ENCODE measurements at places on chromosomes 11 and 22.

GRCh38 chr22:17952273-17952801, 72.0 kb downstream of the MICAL3 start:
- DNase-seq: no peak

GRCh38 chr22:17665854-17666253, 27.3 kb downstream of the BCL2L13 start:
- no peak for DNase-seq

GRCh38 chr11:26278354-26278753, 53.6 kb upstream of the ANO3 start:
- no peak for DNase-seq

- DNase-seq: no peak
Observed at GRCh38 chr11:33195462-33196173, 34.3 kb upstream of the CSTF3 start.

GRCh38 chr11:4887591-4887990, 5.9 kb downstream of the OR51T1 start:
- DNase-seq: no peak

GRCh38 chr11:96506953-96507354, 117.1 kb downstream of the JRKL start:
- no peak for DNase-seq

GRCh38 chr11:7485186-7486097, at the start of gene OLFML1:
TSS of gene OLFML1 (plus strand) at chr11:7485506. CDS start at chr11:7485876, 370 bp downstream.
- DNase-seq: no peak

DNA sequence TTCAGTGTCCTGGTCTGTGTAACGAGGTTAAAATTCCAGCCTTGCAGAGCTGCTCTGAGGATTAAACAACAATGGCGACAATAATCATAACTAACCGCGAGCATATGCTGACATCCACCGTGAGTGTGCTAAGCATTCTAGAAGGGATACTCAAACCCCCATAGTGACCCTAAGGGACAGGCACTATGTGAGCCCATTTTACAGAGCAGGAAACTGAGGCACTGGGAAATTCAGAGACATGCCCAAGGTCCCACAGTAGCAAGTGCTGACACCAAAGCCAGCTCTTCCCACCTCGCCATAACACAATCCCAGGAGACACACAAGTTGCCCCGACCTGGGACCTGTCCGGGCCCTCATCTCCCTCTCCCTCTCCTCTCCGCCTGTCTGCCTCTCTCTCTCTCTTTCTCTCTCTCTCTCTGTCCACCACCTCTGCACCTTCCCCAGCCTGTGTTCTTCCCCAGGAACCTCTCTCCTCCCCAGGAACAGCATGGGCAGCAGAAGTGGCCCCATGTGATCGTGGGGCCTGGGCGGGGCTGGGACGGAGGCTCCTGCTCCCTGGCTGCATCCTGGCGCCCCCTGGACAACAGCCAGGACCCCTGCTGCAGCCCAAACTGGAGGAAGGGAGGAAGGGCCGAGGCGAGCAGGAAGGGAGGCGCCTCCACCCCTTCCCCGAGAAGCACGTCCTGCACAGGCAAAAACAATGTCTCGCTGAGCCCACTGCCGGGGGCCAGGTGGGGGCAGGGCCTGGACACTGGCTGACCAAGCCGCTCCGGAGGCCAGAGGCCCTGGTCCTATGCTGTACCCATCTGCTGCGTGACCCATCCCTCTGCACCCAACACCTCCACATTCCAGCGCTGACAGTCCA, 14.8 kb upstream of the MFNG start:
- DNase-seq: no peak

DNA sequence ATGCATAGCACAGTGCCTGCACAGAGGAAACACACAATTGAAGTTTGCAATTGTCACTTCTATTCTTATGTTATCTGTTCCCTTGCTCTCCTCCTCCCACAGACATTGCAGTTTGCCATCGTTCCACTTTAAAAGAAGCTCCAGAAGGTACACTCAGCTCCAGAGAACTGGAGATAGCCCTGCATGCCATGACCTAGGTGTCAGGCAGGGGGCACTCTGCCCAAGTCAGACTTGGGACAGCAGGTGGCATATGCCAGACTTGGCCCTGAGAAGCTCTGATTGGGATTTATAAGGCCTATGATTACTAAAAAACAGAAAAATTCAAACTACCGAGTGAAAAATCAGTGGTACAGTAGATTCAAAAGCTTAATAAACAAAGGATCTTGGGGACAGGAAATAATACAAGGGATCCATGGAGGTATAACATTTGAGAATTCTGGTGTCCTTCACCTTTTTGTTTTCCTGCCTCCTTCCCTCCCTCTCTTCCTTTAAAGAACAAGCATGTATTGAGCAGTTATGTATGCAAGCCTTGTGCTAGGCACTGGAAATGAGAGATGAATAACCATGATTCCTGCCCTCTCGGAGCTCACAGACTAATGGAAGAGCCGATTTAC, 40.0 kb downstream of the TENM4 start:
- DNase-seq: peak; percentile 17

GRCh38 chr11:79076526-79077115, 364.2 kb downstream of the TENM4 start:
- no peak for DNase-seq

- DNase-seq: no peak
Observed at GRCh38 chr22:43811777-43812148, 342 bp downstream of the EFCAB6 start.

- no peak for DNase-seq
Observed at GRCh38 chr11:67030976-67031375, 8.0 kb downstream of the SYT12 start.

GRCh38 chr11:133793271-133794035, 51.9 kb downstream of the SPATA19 start:
- no peak for DNase-seq

GRCh38 chr11:24422376-24422775, 74.5 kb upstream of the LUZP2 start:
- no peak for DNase-seq

DNA sequence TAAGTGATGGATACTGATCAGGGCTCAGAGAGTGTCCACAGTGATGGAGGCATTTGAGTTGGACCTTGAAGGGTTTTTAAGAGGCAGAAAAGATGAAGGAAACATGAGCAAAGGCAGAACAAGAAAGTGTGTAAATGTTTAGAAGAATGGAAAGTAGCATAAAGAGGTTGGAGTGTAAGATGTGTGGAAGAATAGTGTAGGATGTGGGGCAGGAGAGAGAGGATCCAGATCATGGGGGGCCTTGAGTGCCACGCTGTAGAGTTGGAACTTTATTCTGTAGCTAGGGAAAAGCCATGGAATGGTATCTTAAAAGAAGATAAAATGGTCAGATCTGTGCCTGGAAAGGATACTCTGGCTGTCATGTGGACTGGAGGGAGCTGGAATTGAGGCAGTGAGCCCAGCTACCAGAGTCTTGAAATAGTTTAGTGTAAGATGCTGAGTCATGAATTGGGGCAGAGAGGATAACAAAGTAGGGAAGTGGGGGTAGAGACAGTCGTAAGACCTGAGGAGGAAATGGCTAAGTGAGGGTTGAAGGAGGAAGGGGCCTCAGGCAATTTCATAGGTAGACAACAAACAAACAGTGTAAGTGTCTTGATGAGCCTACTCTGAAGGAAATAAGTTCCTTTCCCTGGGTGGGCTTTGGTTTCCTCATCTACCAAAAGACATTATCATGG, 6.7 kb downstream of the KCNE3 start:
- DNase-seq: no peak

DNA sequence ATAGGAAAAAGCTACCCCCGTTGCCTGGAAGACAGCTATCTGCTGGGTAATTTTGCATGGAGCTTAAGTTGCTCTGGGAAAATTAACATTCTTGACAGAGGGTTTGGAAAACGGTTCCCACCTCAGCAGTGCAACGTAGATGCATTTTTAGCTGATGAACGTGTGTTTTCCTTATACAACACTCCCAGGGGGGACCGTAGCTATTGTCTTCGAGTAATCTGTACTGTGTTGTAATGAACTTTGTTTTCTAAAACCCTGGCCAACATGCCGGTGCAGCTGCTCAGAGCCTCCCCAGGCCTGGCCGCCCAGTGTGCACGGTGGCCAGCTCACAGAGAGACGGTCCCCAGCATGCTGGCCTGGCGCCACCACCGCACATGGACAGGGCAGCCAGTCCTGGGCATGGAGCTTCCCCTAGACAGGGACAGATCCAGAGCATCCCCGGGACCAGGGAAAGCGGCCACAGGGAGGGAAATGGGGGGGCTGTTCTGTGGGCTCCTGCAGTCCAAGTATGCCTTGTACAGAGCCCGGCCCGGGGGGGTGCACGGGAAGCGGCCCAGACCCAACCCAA, 2.2 kb downstream of the TNNT3 start:
- DNase-seq: no peak

DNA sequence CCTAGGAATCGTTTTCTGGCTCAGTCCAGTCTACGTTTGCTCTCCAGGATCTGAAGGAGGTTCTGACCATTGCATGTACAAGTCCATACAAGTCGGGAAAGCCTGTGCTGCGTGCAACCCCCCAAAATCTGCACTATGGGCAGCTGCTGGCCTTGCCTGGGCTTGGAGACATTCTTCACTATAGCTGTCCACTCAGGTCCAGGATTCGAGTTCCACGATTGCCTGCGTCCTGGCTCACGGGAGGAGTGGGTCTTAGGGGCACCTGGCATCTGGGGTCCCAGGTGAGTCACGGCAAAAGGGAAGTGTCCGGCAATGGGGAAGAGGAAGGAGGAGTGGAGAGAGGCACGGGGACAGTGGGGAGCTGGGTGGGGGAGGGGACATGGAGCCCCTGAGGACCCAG, 563.0 kb downstream of the BRD1 start:
- DNase-seq: no peak

GRCh38 chr11:124085583-124085982, 29.7 kb upstream of the VWA5A start:
- no peak for DNase-seq

DNA sequence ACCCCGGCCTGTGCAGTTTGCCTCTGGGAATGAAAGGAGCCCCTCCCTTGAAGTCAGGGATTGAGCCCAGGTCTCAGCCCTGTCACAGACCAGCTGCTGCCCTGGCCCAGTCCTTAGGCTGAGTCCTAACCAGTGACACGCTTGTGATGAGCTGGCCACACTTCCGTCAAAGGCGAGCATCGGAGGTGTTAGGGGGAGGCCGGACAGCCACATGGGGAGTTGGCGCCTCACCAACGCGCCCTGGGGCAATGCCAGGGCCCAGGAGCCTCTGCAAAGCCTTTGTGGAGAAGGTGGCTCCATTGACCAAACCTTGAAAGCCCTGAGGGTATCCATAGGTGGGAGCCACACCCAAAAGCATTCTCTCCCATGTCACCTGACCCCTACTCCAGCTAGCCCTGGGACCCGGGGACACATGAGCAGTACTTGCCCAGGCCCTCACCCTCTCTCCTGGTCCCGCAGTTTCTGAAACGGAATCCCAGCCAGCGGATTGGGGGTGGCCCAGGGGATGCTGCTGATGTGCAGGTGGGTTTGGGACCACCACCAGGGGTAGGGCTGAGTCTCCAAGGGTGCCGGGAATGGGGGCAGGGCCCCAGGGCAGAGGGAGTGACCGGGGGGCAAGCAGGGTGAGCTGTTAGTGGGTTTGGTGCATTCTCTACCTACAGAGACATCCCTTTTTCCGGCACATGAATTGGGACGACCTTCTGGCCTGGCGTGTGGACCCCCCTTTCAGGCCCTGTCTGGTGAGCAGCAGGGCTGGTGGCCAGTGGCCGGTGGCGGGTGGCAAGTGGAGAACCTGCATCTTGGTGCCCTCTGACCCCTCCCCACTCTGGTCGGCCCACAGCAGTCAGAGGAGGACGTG, 3.7 kb downstream of the PTPRCAP start:
- no peak for DNase-seq

- no peak for DNase-seq
Observed at GRCh38 chr22:35892192-35892591, 136.4 kb downstream of the RBFOX2 start.

- no peak for DNase-seq
Observed at GRCh38 chr11:80495116-80495515, 1054.3 kb upstream of the TENM4 start.
